ENCODE measurements at places on chromosomes 11 and 22.

DNA sequence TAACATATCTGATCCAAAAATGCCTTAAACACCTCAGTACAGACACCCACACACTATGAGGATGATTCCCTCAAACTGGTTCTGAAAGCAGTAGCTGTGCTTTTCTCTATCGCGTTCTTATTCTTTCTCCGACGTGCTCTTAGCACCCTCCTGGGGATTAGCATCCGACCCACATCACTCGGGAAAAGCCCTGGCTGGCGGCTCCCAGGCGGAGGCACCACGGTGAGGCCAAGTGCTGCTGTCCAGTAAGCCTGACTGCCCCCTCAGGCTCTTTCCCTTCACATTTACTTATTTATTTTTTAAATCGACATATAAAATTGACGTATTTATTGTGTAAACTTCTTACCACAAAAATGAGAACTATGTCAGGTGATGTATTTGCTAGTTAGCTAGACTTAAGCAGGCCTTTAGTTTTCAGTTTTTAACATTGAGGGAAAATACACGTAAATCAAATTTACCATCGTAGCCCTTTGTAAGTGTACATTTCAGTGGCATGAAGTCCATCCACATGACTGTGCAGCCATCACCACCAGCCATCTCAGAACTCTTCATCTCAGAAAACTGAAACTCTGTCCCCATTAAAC, 19.2 kb downstream of the TBX1 start:
- DNase-seq, result no peak

DNA sequence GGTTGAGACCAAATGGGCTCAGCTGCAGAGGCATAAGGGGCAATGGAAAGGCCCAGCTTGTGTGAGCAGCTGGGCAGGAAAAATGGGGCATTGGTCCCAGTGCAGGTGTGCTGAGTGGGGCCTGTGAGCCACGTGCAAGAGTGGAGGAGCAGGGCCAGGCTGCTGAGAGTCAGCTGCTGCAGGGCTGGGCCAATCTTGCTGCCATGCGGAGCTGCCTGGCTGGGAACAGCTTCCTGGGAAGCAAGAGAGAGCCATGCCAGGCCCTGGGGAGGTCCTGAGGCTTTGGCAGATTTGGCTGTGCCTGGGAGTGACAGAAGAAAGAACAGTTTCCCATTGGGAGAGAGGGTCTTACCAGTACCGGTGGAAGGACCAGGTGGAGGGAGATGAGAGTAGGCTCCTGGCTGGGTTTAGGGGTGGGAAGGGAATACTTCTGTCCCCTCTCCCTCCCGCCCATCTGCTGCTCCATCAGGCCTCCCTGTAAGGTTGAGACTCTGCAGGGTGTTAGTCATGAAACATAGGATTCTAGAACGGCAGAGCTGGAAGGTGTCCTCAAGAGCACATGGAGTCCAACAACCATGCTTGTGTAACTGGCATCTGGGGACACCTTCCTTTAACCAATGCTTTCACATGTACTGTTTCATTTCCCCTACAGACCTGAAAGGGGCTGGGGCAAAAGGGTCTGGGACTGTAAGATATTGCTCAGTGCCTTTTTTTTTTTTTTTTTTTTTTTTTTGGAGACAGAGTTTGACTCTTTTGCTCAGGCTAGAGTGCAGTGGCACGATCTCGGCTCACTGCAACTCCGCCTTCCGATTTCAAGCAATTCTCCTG, 10.4 kb downstream of the SEPTIN3 start:
- no peak for DNase-seq

GRCh38 chr22:30598986-30599385, 7.3 kb upstream of the PES1 start:
- no peak for DNase-seq

DNA sequence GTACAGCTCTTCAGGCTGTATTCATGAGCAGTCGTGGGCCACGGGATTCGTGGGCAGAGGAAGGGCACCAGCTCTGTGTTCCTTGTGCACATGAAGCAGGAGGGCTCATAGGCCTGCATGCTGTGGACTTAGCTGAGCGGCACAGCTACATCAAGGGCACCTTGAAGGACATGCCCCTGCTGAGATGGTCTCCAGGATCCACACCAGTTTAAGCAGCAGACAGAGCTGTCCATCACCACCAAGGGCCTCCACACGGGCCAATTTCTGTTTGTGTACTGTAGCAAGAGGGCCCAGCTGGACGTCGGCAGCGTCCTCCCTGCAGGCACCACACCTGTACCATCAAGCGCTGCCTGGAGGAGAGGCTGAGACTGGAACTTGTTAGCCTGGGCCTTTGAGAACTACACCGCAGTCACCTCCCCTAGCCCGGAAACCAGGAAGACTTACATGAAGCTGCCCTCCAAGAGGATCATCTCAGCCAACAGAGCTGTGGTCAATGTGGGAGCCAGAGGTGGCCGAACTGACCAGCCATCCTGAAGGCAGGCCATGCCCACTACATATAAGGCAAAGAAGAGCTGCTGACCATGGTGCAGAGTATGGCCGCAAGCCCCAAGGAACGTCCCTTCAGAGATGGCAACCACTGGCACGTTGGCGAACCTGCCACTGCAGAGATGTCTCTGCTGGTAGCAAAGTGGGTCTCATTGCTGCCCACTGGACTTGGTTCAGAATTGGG, 32.7 kb upstream of the GNB1L start:
- no peak for DNase-seq

GRCh38 chr22:19043121-19044085, 78.8 kb downstream of the DGCR2 start:
- DNase-seq, result no peak

DNA sequence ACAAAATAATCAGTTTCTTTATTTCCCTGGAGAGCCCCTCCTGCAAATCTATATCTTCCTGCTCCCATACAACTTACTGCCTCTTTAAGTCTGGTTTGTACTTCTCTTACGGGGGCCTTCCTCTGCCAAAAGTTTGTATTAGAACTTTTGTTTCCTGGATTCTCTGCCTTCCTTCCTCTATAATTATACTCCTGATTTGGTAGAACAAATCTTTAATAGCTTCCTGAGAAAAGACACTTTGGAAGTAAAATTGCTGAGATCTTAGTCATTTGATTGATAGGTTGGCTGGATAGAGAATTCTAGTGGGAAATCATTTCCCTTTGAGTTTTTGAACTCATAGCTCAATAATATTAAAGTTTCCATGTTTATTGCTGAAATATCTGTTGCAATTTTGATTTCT, 499.2 kb downstream of the RAB38 start:
- no peak for DNase-seq

- DNase-seq, result no peak
Observed at GRCh38 chr11:124194293-124195188, 11.4 kb downstream of the OR10D3 start.

DNA sequence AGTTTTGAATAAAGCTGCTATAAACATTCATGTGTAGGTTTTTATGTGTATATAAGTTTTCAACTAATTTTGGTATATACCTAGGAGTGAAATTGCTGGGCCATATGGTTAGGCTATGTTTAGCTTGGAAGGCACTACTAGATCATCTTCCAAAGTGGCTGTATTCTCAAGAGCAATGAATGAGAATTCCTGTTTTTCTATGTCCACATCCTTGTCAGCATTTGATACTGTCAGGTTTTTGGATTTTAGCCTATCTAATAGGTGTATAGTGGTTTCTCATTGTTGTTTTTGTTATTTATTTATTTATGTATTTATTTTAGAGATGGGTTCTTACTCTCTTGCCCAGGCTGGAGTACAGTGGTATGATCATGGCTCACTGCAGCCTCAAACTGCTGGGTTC, 26.3 kb upstream of the CLTCL1 start:
- DNase-seq, result no peak
